Stimulated activated CD8-positive, alpha-beta memory T cell treated with anti-CD3 and anti-CD28 coated beads, Interleukin-7, amount 100 ng/mL, for 48 hours (primary cell): ENCODE measurements at places on chromosomes 5 and 9.

DNA sequence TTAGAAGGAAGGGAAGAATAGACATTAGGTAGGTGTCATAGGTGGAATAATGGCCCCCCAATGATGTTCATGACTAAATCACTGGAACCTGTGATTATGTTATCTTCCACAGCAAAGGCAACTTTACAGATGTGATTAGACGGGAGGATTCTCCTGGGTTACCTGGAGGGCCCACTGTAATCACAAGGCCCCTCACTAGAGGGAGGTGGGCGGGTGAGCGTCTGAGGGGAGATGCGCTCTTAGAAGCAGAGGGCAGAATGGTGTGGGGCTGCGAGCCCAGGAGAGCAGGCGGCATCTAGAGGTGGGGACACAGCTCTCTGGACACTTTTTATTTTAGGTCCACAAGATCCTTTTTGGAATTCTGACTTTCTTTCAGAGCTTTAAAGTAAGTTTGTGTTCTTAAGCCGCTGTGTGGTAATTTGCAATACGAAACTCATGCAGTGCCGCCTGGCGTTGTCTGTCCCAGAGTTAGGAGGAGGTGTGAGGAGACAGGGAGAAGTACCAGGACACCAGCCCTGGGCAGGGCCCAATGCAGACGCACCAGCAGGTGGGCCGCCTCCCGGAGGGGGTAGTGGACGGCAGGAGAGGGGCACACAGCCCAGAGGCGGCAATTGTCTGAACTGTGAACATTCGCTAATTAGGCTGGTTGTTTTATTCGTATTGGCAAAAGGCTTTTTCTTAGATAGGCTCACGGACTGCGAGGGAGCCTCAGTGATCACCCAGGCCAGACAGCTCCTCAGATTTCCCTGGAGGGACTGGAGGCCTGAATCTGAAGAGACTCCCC lies 51.1 kb upstream of the FANCC start:
- DNase-seq, result no peak

DNA sequence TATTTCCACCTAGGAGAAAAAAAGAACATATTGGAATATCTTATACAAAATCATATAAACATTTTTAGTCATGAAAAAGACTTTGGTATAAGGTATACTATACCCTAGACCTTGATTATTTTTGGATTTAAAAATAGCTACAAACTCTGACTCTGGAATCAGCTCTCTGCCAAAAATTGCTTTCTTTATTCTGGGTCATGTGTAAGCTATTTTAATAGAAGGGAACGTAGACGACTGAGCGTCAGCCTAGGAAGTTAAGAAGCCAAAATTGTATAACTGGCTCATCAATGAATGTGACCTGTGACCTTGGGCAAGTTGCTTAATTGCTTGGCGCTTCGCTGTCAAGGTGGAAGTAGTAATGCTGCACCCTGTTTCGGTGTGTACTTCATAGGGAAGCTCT lies 157.1 kb downstream of the PARP8 start:
- no peak for DNase-seq

GRCh38 chr9:98596486-98596885 lies 112.2 kb downstream of the GABBR2 start:
- DNase-seq, result no peak

GRCh38 chr5:176955895-176956294 lies 50.7 kb downstream of the UIMC1 start:
- DNase-seq, result no peak

- DNase-seq, result no peak
Observed at GRCh38 chr5:72252574-72253155, 67.4 kb downstream of the MRPS27 start.

DNA sequence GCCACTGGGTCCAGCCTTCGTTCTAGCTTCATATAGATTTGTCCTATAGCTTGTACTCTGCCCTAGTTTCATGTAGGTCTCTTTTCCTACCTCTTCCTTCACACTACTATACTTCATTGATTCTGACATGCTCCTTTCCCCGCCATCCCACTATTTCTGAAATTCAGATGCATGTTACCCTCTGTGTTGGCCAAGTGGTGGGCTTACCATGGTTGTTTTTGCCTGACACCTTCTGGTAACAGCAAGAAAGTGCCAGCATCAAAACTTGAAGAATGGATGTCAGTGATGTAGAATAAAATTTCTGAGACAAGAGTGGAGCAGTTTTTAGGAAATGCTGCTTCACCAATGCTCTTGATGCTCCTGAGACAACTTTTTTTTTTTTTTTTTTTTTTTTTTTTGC lies 19.5 kb upstream of the SERINC5 start:
- no peak for DNase-seq

DNA sequence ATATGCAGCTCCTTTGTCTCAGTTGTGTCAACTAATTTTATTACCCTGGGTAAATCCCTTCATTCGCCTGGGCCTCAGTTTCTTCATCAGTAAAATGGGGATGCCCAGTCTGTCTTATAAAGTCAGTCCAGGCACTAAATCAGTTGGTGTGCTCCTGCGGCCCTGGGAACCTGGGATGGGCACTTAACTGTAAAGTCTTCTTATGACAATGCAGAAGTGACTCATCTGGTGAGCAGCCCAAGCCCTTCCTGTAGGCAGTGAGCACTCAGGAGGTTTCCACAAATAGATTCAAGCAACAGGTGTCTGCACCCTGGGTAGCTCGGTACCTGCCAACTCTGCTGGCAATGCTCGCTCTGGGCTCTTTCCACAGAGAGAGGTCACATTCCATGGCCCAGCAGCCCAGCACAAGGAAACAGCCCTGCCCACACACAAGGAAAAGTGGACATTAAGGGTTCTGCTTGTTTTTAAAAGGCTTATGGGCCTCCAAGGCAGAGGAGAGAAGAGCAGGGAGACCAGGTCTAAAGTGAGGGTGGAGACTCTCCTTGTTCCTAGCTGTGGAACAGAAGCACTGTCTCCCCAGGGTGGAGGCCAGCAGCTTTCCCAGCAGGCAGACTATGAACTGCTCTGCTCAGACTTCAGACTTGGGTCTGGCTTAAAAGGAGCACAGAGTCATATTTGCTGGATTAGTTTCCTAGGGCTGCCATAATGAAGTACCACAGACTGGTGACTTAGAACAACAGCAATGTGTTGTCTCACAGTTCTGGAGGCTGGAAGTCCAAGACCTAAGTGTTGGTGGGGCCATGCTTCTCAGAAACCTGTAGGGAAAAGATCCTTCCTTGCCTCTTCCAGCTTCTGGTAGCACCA lies 89.7 kb upstream of the ADRA1B start:
- no peak for DNase-seq

DNA sequence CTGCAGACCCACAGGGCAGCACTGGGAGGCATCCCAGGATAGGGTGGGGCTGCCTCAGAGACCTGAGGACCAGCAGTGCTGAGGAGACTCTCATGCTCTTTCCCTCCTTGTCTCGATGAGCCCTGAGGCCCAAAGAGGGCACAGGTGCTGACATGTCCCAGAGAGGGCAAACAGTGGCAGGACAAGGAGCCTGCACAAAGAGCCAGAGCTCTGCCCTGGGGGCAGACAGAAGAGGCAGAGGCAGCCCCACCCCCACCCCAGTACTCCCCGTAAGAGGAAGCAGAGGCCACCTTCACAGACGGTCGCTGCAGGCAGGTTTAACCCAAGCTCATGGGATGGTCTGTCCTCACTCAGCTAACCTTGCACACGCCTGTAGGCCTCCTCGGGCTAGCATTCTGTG lies 29.4 kb upstream of the TTLL11 start:
- DNase-seq, result no peak

DNA sequence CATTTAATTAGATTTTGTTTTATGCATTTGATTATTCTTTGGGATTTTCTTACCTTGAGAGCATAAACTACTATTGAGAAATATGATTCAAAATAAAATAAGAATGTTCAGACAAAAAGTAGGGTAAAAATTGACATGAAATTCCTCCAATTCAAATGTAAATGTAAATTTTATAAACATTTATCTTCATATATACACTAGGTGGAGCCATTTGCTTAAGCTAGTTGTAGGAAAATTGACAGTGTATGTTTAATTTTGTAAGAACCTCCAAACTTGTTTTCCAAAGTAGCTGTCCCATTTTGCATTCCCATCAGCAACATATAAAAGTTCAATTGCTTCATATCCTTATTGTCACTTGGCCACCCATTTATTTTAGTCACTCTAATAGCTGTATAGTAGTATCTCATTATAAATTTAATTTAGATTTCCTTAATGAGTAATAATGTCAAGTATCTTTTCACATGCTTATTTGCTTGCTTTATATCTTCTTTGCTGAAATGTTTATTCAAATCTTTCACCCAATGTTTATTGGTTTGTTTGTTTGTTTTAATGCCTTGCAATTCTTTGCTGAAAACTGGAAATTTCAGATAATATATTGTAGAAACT lies 37.6 kb upstream of the SLCO6A1 start:
- no peak for DNase-seq

DNA sequence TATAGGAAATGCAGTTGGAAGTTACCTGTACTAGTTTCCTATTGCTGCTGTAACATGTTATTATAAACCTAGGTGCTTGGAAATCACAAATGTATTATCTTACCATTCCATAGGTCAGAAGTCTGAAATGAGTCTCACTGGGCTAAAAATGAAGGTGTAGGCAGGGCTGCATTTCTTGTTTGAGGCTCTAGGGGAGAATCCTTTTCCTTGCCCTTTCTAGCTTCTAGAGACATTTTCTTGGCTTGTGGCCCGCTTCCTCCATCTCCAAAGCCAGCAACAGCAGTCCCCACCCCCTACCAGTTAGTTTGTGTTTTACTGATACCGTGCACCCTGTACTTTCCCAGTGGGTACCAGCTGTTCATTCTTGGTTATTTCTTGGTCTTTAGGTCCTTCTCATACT lies 153.3 kb downstream of the SLF1 start:
- no peak for DNase-seq

- DNase-seq, result no peak
Observed at GRCh38 chr9:14271093-14271673, 42.8 kb downstream of the NFIB start.

- DNase-seq, result no peak
Observed at GRCh38 chr9:124280176-124280691, 22.5 kb downstream of the NEK6 start.

DNA sequence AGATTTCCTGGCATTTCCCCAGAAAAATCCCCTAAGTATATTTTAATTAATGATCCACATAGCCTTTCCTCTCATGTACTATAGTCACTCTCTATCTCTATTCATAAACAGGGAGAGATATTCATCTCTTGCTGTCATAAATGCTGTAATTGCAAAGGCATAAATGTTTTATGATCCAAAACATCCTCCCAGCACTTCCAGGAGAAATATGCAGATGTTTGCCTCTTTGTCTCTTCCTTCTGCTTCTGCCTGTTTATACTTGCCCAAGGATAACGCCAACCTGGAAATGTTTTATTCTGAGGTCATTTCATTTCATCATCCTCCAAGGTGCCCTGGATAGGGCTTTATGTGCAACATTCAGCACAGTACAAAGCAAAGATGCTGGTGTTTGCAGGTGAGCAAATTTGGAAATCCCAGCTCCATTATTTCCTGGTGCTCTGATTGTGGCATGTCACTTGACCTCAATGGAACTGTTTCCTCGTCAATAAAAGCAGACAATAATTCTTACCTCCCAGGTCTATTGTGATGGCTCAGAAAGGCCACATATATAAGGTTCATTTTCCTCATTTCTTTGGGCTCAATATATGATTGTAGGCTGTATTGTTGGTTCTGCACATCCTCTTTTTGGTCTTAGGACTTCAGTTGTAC lies 6.9 kb downstream of the TNFSF15 start:
- DNase-seq, result no peak

DNA sequence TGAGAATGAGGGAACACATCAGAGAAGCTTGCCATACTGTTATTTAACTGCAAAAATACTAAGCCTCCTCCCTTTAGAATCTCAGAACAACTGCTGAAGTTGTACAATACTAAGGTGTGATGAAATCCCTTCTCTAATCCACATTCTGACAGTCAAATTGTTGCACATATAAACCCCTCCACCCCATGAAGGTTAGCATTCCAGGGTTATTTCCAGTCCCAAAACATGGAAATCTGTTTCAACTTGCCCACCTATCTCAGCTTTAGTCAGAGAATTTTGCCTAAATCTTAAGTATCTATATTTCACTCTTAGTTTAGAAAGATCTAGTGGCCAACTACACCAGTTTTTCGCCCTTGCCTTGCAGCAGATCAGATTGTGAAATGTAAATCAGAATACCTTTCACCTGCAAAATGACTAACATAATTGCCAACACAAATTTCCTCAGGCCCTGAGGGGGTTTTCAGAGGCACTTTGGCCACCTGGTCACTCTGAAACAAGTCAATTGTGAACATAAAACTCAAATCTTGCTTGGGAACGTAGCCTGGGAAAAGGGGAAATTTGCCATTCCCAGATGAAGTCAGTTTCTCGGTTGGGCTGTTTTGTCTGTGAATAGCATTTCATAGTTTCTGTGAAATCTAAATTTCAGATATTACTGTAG lies 93.9 kb downstream of the EFNA5 start:
- DNase-seq, result no peak

DNA sequence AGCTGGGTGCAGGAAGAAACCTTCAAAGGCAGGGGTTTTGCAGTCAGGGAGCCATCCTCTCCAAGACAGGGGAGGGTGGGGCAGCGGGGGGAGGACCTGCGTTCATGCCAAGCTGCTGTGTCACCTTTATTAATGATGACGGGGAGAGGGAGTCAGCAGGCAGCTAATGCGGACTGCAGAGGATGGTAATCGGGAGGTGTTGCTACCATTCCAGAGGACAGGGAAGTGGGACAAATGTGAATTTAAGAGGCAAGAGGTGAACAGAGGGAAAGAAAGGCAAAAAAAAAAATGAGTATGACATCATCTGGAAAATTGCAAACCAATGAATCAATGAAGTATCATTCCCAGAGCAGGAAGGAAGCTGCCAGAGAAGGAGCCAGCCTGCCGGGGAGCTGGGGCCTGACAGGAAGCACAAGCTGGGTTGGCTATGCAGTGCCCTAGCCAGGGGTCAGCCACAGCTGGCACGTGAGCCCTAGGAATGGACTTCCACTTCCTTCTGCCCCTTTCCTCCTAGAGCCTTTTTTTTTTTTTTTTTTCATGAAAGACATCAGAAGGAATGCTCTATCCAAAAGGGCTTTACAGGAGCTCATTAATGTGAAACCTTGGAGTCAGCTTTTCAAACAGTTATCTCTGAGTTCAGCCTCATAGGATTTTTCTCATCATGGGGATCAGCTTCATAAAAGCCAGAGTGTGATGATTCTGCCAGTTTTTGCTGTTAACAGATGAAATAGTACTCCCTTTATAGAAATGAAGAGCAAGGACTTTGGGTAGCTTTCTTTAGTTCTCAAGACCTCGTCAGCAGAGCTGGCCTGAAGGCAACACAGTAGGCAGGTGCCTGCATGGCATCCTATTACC lies 9.2 kb downstream of the INSYN2B start:
- no peak for DNase-seq

GRCh38 chr5:56986626-56986947 lies 34.7 kb upstream of the MIER3 start:
- no peak for DNase-seq

GRCh38 chr9:35237311-35237710 lies 75.5 kb downstream of the UNC13B start:
- DNase-seq, result no peak

- no peak for DNase-seq
Observed at GRCh38 chr9:69028754-69029153, 6.8 kb upstream of the FXN start.

GRCh38 chr5:2894316-2894715 lies 142.8 kb upstream of the IRX2 start:
- no peak for DNase-seq

- no peak for DNase-seq
Observed at GRCh38 chr9:134890155-134890495, 9.5 kb downstream of the FCN2 start.
